Left ventricle myocardium superior (tissue), 1 donor: ENCODE measurements at places on chromosomes 16 and 17. TPM values are rescaled to one million over a fixed set of nuclear protein-coding genes. Genes with fewer than 3 reads are reported as not detected.

Gene CACNA1H
- total RNA-seq = 3.2 TPM

Gene EPX
- not detected for total RNA-seq

Gene ANKS3
- 7.8 TPM for total RNA-seq

Gene RUNDC3A
- total RNA-seq = 0.45 TPM

Gene CHST6
- total RNA-seq = 0.27 TPM

Gene GFAP
- total RNA-seq = 4.2 TPM

Gene CCL7
- total RNA-seq = not detected

Gene RAB34
- total RNA-seq = 14.8 TPM

Gene NAGS
- total RNA-seq = 0.57 TPM

Gene PIRT
- total RNA-seq = not detected

Gene HS3ST2
- 0.17 TPM for total RNA-seq
